ENCODE measurements at places on chromosomes 6 and 20.

GRCh38 chr20:8131598-8132483 lies at the start of gene PLCB1:
Gene PLCB1, plus strand, starts transcription at chr20:8132266. Its CDS starts 386 bp downstream, at chr20:8132652.
- DNase-seq, result peak; percentile 61

- no peak for DNase-seq
Measured at GRCh38 chr6:48426636-48427035, 315.6 kb upstream of the PTCHD4 start.

DNA sequence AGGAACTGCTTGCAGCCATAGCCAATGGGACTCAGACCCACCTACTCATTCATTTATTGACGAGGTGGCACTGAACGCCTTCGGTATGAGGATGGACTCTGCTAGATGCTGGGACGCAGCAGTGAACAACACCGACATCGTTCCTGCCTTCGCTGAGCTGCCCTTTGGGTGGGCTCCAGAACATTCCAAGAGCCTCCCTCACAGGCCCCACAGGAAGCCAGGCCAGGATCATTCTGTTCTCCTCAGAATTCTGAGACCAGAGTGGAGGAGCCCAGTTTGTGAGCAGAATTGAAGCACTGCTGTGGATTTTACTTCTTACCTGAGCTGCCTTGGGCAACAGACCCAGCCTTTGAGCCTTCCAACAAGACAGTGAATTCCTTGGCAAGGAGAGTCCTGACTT lies 82.1 kb downstream of the KCNB1 start:
- DNase-seq, result no peak

GRCh38 chr20:38871560-38871953 lies 54.7 kb upstream of the FAM83D start:
- DNase-seq, result no peak

DNA sequence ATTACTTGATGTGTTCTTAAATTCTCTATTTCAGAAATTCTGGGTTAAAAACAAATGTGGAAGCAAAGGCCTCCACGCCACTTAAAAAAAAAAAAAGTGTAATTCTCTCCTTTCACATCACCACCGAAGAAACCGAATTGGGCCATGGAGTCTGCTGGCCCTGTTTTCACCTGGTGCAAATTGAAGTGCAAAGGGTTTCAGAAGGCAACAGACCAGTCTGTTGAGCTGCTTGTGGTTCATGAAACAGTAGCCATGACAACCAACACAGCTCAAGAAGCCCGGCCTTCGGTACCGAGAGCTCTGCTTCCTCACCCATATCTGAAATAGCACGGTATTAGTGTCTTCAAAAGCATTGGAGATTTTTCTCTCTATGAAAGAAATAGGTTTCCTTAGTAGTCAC lies 63.1 kb downstream of the GMPR start:
- no peak for DNase-seq
